Kidney (tissue), 22 donors: ENCODE measurements at places on chromosomes 5 and 9. TPM values are rescaled to one million over a fixed set of nuclear protein-coding genes. Genes with fewer than 3 reads are reported as not detected.

PCDHGC3 gene
- 51.5 TPM for total RNA-seq

CDC14B gene
- total RNA-seq: 19.6 TPM

SPAAR gene
- total RNA-seq: 5.3 TPM

WDR31 gene
- 8.7 TPM for total RNA-seq

TMEM171 gene
- total RNA-seq: 15.4 TPM

IFNK gene
- not detected for total RNA-seq

BDP1 gene
- total RNA-seq: 27.6 TPM

IL3 gene
- not detected for total RNA-seq

LRRC14B gene
- total RNA-seq: not detected

CARTPT gene
- not detected for total RNA-seq

THBS4 gene
- total RNA-seq: 1.4 TPM

KIAA0825 gene
- total RNA-seq: 5.4 TPM

MAP3K1 gene
- 64.0 TPM for total RNA-seq

CDC23 gene
- total RNA-seq: 28.3 TPM

TMEM174 gene
- 1.1 TPM for total RNA-seq

PCDHGA2 gene
- total RNA-seq: 4.7 TPM

ADAMTSL1 gene
- 27.3 TPM for total RNA-seq

SOX30 gene
- total RNA-seq: 0.09 TPM

CD14 gene
- 68.8 TPM for total RNA-seq

ST8SIA4 gene
- total RNA-seq: 11.6 TPM

PCDHB14 gene
- 6.2 TPM for total RNA-seq

MPDZ gene
- total RNA-seq: 25.1 TPM

ZCCHC9 gene
- total RNA-seq: 20.1 TPM

SARDH gene
- total RNA-seq: 4.6 TPM

TMEFF1 gene
- 0.66 TPM for total RNA-seq

UBTD2 gene
- total RNA-seq: 17.8 TPM

OR1J2 gene
- total RNA-seq: not detected

PCDHB10 gene
- 2.3 TPM for total RNA-seq

ZFP62 gene
- 30.7 TPM for total RNA-seq

HSD17B3 gene
- 0.66 TPM for total RNA-seq

NR4A3 gene
- 9.1 TPM for total RNA-seq

CENPK gene
- 3.5 TPM for total RNA-seq

FGD3 gene
- 12.1 TPM for total RNA-seq

LRRC19 gene
- total RNA-seq: 14.8 TPM

GABRA1 gene
- not detected for total RNA-seq

BHMT2 gene
- 54.8 TPM for total RNA-seq

IFNA21 gene
- not detected for total RNA-seq

FOXD4 gene
- 0.60 TPM for total RNA-seq

FCN2 gene
- 3.6 TPM for total RNA-seq

PCDHGA1 gene
- total RNA-seq: 0.69 TPM

C5orf58 gene
- total RNA-seq: not detected

MINAR2 gene
- not detected for total RNA-seq

CCNB1 gene
- 5.9 TPM for total RNA-seq

SMIM23 gene
- not detected for total RNA-seq

ITGA1 gene
- 65.6 TPM for total RNA-seq

MUSK gene
- 0.31 TPM for total RNA-seq

CBY3 gene
- not detected for total RNA-seq

NRARP gene
- 4.7 TPM for total RNA-seq

SLC46A2 gene
- total RNA-seq: 0.66 TPM

TRAPPC13 gene
- 24.3 TPM for total RNA-seq
